AG09319 (cell line): ENCODE measurements at places on chromosomes 12 and 14.

DNA sequence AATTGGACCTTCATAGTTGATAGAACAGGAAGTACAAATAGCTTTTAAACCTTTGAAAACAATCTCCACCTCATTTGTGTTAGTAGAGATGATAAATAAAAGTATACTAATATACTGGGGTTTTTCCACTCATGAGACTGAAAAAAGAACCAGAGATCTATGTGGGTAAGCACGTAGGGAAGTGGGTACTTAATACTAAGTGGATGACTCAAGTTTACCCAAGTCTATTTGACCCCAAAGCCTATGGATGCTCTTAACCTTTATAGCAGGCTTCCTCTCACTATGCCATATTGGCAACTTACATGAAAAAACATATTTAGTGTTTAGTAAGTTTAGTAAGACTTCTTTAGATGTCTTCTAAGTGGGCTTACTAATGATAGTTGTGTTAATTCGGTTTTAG lies 49.2 kb upstream of the CHPT1 start:
- no peak for DNase-seq

GRCh38 chr14:33774723-33775470 lies 176.0 kb downstream of the EGLN3 start:
- DNase-seq: no peak

- DNase-seq: no peak
Observed at GRCh38 chr14:100658181-100658886, 68.4 kb upstream of the DLK1 start.

DNA sequence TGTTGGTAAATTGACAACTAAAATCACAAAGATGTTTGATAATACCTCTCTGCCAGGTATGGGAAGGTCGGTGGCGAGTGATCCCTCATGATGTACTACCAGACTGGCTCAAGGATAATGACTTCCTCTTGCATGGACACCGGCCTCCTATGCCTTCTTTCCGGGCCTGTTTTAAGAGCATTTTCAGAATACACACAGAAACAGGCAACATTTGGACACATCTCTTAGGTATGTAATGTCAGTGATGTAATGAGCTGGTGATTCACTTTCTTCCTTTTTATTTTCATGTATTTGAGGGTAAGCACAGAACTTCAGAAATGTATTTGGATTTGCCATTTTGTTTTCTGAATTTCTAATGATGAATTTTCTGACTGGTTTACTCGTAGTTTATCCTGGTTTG lies 42.6 kb upstream of the LRTM2 start:
- no peak for DNase-seq
